Activated CD8-positive, alpha-beta T cell treated with anti-CD3 and anti-CD28 coated beads for 36 hours (primary cell): ENCODE measurements at places on chromosomes 2 and 18. TPM values are rescaled to one million over a fixed set of nuclear protein-coding genes. Genes with fewer than 3 reads are reported as not detected.

DNA sequence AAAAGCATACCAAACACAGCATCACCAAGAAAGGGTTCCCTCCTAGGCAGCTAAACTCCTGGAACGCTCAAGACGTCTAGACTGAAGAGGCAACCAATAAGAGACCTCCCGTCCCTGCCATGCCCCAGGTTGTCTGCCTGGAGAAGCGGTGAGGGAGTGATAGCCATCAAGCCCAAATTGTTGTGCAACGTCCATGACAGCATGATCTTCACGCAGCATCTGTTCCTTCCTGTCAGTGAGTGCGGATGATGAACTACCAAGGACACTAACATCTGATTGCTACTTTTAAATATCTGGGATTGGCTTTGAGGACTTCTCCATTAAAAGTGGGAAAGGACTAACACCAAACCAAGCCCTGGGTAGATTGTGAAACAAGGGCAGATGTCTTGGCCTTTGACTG lies 149.7 kb downstream of the TXNL1 start:
- H3K27me3 ChIP-seq: peaks cover 3% of the 10 kb centered on the region
- H3K27ac ChIP-seq: no peak overlapping the region
- H3K36me3 ChIP-seq: no peaks in the 10 kb centered on the region
- H3K4me3 ChIP-seq: no peak overlapping the region
- DNase-seq: no peak

GRCh38 chr2:177433402-177433801 lies 40.8 kb downstream of the AGPS start:
- no peak overlapping the region for H3K4me3 ChIP-seq
- H3K27ac ChIP-seq: no peak overlapping the region
- peaks cover 55% of the 10 kb centered on the region for H3K36me3 ChIP-seq
- no peak for DNase-seq

GRCh38 chr2:47519147-47519537 lies 116.2 kb downstream of the MSH2 start:
- H3K4me1 ChIP-seq: peaks cover 18% of the 10 kb centered on the region
- no peak overlapping the region for H3K4me3 ChIP-seq
- H3K36me3 ChIP-seq: peaks cover 3% of the 10 kb centered on the region
- H3K27ac ChIP-seq: no peak overlapping the region
- DNase-seq: no peak

GRCh38 chr2:133841900-133842299 lies 273.6 kb upstream of the NCKAP5 start:
- no peak overlapping the region for H3K4me3 ChIP-seq
- H3K36me3 ChIP-seq: no peaks in the 10 kb centered on the region
- H3K4me1 ChIP-seq: peaks cover 4% of the 10 kb centered on the region
- DNase-seq: no peak
- no peak overlapping the region for H3K27ac ChIP-seq

DNA sequence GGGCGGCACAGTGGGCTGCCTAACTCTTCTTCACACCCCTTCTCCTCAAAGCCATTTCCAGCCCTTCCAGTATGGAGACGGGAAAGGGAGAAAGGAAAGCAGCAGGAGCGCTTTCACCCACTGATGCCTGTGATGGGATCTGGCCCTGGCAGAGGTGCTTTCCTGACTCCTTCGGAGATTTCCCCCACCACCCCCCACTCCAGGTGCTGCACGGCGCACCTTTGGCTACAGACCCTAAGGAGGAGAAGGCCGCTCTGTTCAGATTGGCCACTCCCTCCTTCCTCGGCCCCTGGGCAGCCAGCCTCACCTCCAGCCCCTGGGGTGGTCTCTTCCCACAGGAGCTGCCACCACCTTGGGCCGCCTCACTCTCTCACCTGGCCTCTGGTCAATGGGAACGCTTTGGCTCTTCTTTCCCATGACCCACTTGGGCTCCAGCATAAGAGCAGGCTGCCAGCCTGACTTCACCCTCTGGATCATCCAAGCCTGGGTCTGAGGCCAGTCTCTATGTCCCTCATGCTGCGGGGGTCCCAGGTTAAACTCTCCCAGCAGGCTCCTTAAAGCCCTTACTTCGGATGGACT lies 18.4 kb upstream of the MAL start:
- no peak overlapping the region for H3K4me3 ChIP-seq
- no peak overlapping the region for H3K27ac ChIP-seq
- H3K36me3 ChIP-seq: no peaks in the 10 kb centered on the region
- H3K4me1 ChIP-seq: peaks cover 4% of the 10 kb centered on the region

The TANK gene
- 51.6 TPM for total RNA-seq

GRCh38 chr2:9885036-9885684 lies 41.9 kb downstream of the TAF1B start:
- DNase-seq: no peak
- H3K27me3 ChIP-seq: no peaks in the 10 kb centered on the region
- peaks cover 7% of the 10 kb centered on the region for H3K4me1 ChIP-seq
- H3K4me3 ChIP-seq: no peak overlapping the region

GRCh38 chr2:65528241-65528574 lies 95.8 kb upstream of the SPRED2 start:
- no peak overlapping the region for H3K4me3 ChIP-seq
- no peaks in the 10 kb centered on the region for H3K36me3 ChIP-seq
- no peak overlapping the region for H3K27ac ChIP-seq
- no peaks in the 10 kb centered on the region for H3K4me1 ChIP-seq
- peaks cover 6% of the 10 kb centered on the region for H3K27me3 ChIP-seq

DNA sequence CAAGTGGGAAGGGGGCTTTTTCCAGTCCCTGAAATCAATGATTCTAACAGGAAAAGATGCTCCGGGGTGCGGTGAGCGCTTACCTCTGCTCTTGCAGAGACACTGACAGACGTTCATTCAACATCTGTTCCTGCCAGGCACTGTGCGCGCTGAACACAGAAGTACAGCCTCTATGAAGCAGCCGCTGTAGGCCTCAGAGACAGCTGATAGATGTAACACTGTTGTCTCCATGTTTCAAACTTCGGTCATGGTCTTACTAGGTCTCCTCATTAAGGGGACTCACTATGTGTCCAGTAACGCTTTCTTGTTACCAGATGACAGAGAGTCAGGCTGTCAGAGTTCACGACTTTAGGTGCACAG lies 649 bp upstream of the CLIP4 start:
- DNase-seq: no peak
- H3K36me3 ChIP-seq: peaks cover 1% of the 10 kb centered on the region
- peak overlapping the region; percentile 71 for H3K4me3 ChIP-seq

The TLX2 gene
- total RNA-seq: 0.16 TPM

DNA sequence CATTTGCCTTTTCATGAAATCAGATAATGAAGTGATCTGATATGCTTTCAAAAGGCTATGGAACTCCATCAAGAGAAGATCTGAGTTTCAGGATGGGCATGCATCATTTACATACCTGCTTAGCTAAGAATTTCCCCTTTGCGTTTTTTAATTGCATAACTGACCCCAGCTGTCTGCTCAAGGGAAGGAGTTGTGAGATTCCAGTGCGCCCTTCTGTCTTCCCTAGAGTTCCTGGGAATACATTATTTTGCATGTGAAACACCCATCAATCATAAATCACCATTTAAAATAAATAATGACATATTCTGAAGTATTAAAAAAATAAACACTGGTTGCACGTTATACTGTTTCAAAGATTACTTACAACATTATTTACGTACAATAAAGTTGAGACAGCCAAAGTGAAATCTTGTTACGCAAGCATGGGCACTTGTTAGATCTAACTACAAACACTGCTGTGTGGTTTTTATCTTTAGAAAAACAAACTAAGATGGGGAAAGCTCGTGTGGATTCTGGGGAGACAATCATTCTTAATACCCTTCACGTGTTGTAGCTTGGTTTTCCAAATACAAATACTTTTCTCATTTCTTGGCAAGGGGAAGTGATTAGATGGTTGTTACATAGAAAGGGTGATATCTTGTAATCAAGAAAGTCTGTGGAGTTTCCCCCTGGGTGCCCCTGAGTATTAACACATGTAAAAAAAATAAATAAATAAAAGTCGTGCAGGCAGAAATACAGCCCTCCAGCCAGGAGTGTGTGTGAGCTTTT lies 125.7 kb upstream of the LMAN1 start:
- no peaks in the 10 kb centered on the region for H3K36me3 ChIP-seq
- peaks cover 2% of the 10 kb centered on the region for H3K27me3 ChIP-seq
- no peak for DNase-seq
- no peaks in the 10 kb centered on the region for H3K4me1 ChIP-seq

DNA sequence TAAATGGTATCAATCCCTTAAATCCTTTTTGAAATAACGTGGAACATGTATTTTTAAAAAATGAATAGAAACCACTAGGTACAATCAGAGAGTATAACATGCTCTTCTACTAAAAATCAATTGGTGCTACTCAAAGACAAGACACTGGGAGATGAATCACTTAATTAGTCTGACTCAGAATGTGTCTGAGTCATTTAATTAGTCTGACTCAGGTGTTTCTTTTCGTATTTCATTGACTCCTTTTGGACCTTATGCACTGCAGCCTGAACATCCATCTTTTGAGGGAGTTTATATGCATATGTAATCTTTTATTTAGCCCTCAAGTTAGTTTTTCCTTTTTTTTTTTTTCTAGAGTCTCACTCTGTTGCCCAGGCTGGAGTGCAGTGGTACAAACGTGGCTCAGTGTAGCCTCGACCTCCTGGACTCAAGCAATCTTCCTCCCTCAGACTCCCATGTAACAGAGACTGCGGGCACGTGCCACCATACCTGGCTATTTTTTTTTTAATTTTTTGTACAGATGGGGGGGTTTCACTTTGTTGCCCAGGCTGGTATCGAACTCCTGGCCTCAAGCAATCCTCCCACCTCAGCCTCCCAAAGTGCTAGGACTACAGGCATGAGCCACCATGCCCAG lies 26.5 kb downstream of the PPP4R3B start:
- H3K27me3 ChIP-seq: no peaks in the 10 kb centered on the region
- H3K36me3 ChIP-seq: peaks cover 23% of the 10 kb centered on the region
- peak overlapping the region; percentile 64 for H3K27ac ChIP-seq
- H3K4me3 ChIP-seq: no peak overlapping the region
- no peak for DNase-seq
- H3K4me1 ChIP-seq: peaks cover 40% of the 10 kb centered on the region

DNA sequence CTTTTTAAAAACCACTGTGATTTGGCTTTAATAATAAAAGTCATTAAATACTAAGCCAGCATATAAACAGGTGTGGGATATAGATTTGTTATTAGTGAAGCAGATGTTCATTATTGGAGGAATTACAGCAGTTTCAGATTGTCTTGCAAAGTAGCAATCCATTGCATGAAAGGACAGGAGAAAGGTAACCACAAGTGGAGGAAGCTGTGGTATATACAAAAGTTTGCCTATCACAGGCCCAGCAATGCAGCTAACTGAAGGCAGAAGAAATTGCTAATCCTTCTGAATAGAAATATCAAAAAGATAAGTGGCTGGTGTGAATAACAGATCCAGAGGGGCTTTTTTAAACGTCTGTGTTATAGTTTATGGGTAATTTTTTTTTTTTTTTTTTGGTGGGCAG lies 199.4 kb downstream of the ZNF385B start:
- no peak overlapping the region for H3K27ac ChIP-seq
- no peak for DNase-seq
- no peak overlapping the region for H3K4me3 ChIP-seq
- no peaks in the 10 kb centered on the region for H3K27me3 ChIP-seq
- no peaks in the 10 kb centered on the region for H3K36me3 ChIP-seq

- no peak overlapping the region for H3K4me3 ChIP-seq
- no peaks in the 10 kb centered on the region for H3K27me3 ChIP-seq
- no peaks in the 10 kb centered on the region for H3K4me1 ChIP-seq
- no peaks in the 10 kb centered on the region for H3K36me3 ChIP-seq
- no peak for DNase-seq
Measured at GRCh38 chr2:120775194-120775593, 39.5 kb downstream of the GLI2 start.

GRCh38 chr2:239926587-239927232 lies 98.4 kb downstream of the NDUFA10 start:
- H3K4me1 ChIP-seq: peaks cover 24% of the 10 kb centered on the region
- no peaks in the 10 kb centered on the region for H3K36me3 ChIP-seq
- no peak for DNase-seq
- no peak overlapping the region for H3K4me3 ChIP-seq
- H3K27ac ChIP-seq: no peak overlapping the region
- peaks cover 13% of the 10 kb centered on the region for H3K27me3 ChIP-seq

The RASGRP3 gene
- total RNA-seq: 1.6 TPM

DNA sequence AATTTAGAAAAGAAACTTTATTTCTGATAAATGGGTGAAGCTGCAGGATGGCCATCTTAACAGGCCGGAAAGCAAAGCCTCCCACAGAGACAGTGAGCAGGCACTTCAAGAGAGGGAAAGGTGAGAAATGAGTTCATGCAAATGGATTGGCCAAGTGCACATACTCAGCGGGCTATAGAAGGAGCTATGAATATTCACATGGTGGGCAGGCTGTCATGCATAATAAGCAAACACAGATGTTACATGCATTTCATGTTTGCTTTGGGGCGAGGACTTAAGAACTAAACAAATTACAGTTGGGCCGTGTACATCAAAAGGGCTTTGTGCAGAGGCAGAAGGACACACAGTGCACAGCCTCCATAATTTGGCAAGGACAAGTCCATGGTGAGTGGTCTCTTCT lies 69.8 kb upstream of the MAL start:
- no peak overlapping the region for H3K27ac ChIP-seq
- DNase-seq: no peak
- no peaks in the 10 kb centered on the region for H3K4me1 ChIP-seq
- peaks cover 35% of the 10 kb centered on the region for H3K27me3 ChIP-seq
- H3K4me3 ChIP-seq: no peak overlapping the region

DNA sequence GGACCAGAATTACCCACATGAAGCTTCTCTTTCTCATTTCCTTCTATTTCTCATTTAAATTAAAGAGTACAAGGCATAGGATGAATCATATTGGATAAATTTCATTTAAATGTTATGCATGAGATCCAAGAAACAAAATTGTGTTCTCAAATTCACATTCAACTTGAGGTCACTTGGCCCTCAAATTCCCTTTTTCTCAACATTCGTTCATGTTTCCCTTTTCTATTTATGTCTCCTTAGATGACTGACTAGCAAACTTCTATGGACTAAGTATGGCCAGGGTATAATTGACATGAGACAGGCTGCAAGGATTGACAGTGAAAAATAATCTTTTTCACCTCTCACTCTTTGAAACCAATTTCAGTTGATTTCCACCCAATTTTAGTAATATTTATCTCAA lies 4.0 kb upstream of the LDLRAD4 start:
- H3K36me3 ChIP-seq: no peaks in the 10 kb centered on the region
- no peak overlapping the region for H3K4me3 ChIP-seq
- no peak overlapping the region for H3K27ac ChIP-seq
- H3K4me1 ChIP-seq: peaks cover 15% of the 10 kb centered on the region
- peaks cover 11% of the 10 kb centered on the region for H3K27me3 ChIP-seq
- no peak for DNase-seq

- peak; percentile 43 for DNase-seq
- no peaks in the 10 kb centered on the region for H3K27me3 ChIP-seq
- peaks cover 62% of the 10 kb centered on the region for H3K36me3 ChIP-seq
- H3K27ac ChIP-seq: peak overlapping the region; percentile 74
- no peak overlapping the region for H3K4me3 ChIP-seq
Measured at GRCh38 chr2:105769504-105769903, 24.8 kb downstream of the NCK2 start.

DNA sequence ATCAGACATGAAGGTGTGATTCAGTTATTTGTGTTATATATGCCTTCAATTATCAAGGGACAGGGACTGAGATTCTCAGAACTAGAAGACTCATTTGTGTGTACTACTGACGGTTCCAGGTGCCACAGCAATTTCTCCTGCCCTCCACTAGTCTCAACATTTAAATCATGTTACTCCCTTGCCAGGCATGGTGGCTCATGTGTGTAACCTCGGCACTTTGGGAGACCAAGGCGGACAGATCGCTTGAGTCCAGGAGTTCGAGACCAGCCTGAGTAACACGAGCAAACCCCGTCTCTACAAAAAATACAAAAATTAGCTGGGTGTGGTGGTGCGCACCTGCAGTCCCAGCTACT lies 1.1 kb downstream of the CNDP2 start:
- peak overlapping the region; percentile 85 for H3K4me3 ChIP-seq
- H3K4me1 ChIP-seq: peaks cover 50% of the 10 kb centered on the region
- peak overlapping the region; percentile 99 for H3K27ac ChIP-seq
